Inflammatory macrophage (primary cell): ENCODE measurements at places on chromosomes 2 and 18.
A peak's percentile ranks its signal among the peaks of the same experiment; 100 is the strongest.

DNA sequence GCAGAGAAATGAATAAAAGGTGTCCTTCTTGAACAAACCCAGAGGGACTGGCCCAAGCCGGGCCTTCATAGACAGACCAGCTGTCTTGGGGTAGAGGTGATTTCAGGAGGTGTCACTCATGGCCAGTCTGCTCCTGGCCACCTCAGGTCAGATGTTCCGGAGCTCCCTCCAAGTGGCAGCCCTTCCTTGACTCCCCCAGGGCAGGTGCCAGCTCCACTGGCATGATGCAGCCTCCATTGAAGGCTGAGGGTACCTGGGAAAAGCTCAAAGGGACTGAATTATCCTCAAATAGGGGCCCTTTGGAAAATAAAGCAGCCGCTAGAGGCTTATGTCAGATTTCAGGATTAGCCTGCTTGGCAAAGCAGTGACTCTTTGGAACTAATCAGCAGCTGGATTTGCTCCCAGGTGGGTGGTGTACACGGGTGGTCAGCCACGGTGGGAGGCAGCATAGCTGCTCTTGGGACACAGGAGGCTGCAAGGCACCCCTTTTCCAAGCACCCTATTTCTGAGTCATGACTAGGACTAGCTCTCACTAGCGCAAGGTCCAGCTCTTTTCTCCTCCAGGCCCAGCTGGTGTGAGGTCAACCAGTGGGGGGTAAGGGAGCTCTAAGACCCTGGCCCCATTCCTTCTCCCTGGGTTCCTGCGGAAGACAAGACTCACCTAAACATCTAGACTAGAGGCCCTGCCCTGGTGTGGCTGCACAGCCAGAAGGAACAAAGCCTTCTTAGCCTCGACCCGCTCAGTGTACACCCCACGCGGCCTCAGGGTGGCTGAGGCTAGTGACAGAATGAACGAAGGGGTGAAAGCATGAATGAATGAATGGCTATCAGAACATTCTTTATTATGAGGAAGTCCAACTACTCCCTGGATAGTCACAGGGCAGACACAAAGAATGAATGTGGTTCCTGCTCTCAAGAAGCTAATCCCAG, 29.3 kb downstream of the HS1BP3 start:
- no peak for DNase-seq

- DNase-seq: peak; percentile 81
Observed at GRCh38 chr2:26846334-26847306, 1.3 kb upstream of the DPYSL5 start.

- DNase-seq: no peak
Observed at GRCh38 chr2:4553241-4553640, 849.9 kb downstream of the DCDC2C start.

- DNase-seq: peak; percentile 77
Observed at GRCh38 chr2:55365303-55365702, 54.4 kb downstream of the CCDC88A start.

- DNase-seq: peak; percentile 95
Observed at GRCh38 chr2:62038975-62039771, 133.7 kb downstream of the COMMD1 start.

- no peak for DNase-seq
Observed at GRCh38 chr18:24246143-24246542, 107.3 kb downstream of the CABYR start.

DNA sequence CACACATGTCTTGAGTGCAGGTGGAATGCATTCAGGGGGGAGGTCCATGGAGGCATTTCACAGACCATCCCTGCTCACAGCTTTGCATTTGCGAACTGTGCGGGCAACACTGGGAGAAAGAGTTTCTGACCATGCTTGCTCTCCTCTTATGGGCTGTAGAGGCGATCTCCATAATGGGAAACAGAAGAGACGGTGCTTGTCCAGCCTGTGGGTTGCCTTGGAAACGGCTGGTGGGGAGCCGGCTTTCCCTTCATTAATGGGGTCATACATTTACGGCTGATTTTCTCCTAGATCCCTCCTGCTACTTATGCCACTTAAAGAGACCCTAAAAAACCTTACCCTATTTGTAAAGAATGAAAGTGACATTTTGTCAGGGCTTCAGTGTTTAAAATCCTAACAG, 147.4 kb downstream of the SOX11 start:
- no peak for DNase-seq

DNA sequence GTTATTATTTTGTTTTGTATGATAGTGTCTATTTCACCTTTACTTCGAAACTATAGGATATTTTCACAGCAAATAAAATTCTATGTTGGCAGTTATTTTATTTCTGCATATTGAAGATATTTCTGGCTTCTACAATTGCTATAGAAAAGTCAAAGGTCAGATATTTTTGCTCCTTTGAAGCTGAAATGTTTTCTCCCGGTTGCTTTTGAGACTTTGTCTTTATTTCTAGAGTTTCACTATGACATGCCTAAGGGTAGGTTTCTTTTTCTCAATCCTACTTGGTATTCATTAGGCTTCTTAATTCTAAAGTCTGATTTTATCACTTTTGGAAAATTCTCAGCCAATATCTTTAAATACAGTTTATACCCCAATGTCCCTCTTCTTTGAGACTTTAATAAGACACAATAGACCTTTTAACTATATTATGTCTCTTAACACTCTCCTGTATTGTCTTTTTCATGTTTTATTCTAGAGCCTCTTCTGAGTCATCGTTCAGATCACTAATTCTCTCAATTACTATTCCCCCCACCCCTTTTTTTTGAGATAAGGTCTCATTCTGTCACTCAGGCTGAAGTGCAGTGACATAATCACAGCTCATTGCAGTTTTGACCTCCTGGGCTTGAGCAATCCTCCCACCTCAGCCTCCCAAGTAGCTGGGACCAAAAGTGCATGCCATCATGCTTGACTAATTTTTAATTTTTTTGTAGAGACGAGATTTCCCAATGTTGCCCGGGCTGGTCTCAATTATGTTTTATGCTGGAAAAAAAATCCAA, 50.5 kb downstream of the USP37 start:
- no peak for DNase-seq

GRCh38 chr2:3789256-3789655, 85.9 kb downstream of the DCDC2C start:
- DNase-seq: no peak

GRCh38 chr18:48110797-48111196, 180.3 kb upstream of the SMAD2 start:
- no peak for DNase-seq

DNA sequence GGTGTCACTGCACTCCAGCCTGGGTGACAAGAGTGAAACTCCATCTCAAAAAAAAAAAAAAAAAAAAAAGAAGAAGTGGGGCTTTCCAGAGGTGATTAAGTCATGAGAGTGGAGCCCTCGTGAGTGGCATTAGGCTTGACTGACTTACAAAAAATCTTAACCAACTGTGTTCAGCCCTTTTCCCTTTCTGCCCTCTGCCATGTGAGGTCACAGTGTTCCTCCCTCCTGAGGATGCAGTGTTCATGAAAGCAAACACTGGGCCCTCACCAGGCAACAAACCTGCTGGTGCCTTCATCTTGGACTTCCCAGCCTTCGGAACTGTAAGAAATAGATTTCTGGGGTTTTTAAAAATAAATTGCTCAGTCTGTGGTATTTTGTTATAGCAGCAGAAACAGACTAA, 37.0 kb upstream of the METTL21A start:
- DNase-seq: peak; percentile 94

DNA sequence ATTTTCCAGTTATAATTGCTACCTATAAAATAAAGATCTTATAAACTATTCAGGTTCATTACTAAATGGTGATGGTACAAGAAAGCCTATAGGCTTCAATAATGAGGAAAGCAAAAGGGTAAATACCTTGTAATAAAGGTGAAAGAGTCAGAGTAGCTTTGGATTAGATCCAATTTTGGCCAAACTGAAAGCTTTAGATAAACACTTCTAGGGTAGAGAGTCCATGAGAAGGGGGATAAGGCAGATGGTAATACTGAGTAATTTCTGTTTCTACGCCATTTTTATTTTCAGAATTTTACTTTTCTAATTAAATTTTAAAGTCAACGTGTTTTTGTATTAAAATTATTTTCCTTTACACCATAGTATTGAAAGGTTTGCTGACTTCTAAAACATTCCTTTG, 9.4 kb downstream of the CASP8 start:
- DNase-seq: no peak

DNA sequence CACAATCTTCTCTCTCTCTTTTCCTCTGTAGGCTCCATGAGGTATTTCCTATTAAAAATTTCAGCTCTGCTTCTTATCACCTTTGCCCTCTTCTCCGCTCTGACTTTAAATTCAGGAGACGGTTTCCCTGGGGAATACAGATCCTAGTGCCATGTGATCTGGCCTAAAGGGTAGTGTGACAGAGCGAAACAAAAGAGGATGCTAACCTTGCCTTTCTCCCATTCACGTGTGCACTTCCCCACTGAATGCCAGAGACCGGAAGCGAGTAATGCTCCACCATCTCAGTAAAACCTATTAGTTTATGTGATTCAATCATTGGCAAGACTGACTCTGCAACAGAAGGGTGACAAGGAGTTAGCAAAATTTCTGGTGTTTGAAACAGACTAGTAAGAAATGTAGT, 358.3 kb downstream of the ZNF521 start:
- no peak for DNase-seq

- no peak for DNase-seq
Observed at GRCh38 chr2:45826884-45827635, 175.6 kb downstream of the PRKCE start.

- DNase-seq: peak; percentile 93
Observed at GRCh38 chr2:159497256-159497655, 119.1 kb downstream of the BAZ2B start.

GRCh38 chr2:45406621-45407020, 204.4 kb downstream of the SRBD1 start:
- no peak for DNase-seq

- no peak for DNase-seq
Observed at GRCh38 chr2:222751821-222752719, 80.6 kb downstream of the MOGAT1 start.

GRCh38 chr2:37631698-37632097, 39.7 kb downstream of the CDC42EP3 start:
- DNase-seq: no peak

DNA sequence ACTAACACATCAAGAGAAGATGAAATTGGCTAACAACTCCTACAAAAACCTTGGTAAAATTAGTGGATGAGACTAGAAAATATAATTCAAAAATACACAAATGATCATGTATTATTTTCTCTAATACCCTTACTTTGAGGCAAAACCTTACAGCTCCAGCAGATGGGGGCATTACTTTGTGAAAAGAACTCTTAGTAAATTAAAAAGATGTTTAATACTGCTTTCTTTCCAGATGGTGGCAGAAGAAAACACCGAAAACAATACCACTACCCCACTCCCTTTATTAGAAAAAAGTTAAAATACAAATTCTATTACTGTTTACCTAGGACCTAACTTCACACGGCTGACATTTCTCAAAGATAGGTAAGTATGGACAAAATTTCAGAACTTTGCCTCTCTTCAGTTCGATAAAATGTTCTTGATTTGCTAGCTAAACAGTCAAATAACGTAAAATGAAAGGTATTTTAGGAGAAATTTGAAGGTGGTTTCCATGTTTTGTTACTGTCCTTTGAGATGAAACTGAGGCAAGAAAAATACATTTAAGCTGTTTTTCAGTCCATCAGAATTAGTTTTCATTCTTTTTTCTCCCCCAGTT, 30.6 kb downstream of the ORC4 start:
- peak; percentile 24 for DNase-seq

DNA sequence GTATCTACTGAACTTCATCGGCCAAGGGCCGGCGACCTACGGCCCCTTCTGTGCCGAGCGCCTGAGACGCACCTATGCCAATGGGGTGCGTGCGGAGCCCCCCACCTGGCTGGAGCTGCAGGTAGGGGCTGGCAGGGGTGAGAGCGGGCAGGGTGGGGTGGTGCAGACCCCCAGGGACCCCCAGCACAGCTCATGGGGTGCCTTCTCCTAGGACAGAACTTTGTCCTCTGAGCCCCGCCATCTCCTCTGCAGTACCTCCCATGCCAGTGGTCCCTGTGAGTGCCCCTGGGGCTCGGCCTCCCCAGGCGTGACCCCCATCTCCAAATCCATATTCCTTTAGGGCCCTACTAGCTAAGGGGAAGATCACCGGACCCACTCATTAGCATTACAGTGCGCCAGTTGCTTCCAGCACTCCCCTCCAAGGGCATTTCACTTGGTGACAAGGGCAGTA, 23.9 kb upstream of the GPR17 start:
- no peak for DNase-seq

DNA sequence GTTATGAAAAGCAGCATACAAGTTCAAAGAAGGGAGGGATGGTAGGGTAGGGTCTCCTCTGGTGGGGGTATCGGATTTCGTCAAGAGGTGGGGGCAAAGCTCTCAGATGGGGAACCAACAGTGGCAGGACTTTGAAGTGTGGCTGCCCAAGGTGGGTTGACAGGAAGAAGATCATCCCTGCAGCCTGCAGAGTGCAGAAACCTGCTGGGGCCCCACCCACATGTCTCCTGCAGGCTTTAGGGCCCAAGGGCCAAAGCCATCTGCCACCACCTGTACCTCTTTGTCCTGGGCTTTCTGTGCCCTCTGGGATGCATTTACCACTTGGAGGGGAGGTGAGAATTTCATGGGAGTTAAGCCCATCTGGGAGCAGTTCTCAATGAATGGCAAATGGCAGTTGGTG, 42.7 kb downstream of the KCNF1 start:
- no peak for DNase-seq

DNA sequence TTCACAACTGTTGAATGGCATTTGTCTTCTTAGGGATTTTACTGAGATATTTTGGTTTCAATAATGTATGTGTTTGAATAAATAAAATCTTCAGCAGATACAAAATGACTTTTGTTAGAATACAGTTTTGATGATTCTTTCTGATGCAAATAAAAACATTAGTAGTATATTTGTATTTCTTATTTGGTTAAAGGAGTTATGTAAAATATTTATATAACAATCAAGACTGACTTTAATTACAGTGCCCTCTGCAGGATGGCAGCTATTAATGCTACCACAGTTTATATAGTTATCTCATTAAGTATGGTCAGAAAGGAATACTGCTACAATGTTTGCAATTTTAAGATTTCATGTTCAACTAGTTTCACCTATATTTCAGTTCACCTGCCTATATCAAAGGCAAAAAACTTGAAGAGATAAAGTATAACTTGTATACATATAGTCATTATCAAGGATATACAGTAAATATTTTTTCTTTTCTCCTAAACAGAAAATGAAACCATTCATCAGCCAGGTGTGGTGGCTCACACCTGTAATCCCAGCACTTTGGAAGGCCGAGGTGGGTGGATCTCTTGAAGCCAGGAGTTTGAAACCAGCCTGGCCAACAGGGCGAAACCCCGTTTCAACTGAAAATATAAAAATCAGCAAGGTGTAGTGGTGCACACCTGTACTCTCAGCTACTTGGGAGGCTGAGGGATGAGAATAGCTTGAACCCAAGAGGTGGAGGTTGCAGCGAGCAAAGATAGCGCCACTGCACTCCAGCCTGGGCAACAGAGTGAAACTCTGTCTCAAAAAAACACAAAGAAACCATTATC, 19.8 kb downstream of the ARL5A start:
- peak; percentile 15 for DNase-seq
